NCI-H2171 (cell line): ENCODE measurements at places on chromosomes 3 and 15.

- no peak for DNase-seq
Measured at GRCh38 chr3:31534065-31534425, 1.3 kb downstream of the STT3B start.

GRCh38 chr3:153165261-153165681, 3.2 kb downstream of the RAP2B start:
- no peak for DNase-seq

DNA sequence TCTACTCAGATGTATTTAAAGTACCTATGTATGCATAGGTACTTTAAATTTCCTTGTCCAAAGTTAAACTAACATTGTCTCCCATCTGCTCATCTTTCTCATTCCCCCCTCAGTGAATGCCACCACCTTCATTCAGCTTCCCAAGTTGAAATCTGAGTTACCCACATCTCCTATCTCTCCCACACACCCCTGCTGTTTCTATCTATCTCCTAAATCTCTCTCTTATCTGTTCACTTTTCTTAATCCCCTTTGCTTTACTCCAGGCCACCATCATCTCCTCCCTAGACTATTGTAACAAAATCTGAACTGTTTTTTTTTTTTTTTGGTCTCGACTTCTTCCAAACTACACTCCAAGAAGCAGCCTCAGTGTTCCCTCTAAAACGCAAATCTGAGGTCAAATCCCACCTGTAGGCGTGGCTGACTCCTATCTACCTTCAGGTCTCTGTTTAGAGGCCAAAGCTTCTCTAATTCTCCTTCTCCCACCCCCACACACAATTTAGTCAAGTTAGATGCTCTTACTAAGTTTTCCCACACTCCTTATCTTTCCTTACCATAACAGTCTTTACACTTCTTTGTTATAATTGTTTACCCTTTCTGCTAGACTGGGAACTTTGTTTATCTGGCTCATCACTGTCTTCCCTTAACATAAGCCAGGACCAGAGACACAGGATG, 3.5 kb upstream of the NEO1 start:
- no peak for DNase-seq

DNA sequence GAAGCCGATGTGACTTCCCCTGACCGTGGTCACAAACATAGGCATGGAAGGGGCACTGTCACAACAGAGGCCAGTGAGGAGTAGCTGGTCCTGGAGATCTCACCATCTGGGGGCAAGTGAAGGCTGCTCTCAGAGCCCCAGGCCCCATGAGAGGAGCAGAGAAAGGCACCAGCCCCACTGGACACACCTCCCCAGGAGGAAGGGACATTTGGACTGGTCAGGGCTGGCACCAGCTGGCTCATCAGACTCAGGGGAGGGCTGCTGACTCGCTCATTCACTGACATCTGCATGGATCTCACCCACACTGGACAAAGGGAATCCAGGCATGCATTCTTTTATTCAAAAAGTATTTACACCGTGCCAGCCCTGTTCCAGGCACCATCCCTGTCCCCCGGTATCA, 26.8 kb downstream of the ESYT3 start:
- no peak for DNase-seq

DNA sequence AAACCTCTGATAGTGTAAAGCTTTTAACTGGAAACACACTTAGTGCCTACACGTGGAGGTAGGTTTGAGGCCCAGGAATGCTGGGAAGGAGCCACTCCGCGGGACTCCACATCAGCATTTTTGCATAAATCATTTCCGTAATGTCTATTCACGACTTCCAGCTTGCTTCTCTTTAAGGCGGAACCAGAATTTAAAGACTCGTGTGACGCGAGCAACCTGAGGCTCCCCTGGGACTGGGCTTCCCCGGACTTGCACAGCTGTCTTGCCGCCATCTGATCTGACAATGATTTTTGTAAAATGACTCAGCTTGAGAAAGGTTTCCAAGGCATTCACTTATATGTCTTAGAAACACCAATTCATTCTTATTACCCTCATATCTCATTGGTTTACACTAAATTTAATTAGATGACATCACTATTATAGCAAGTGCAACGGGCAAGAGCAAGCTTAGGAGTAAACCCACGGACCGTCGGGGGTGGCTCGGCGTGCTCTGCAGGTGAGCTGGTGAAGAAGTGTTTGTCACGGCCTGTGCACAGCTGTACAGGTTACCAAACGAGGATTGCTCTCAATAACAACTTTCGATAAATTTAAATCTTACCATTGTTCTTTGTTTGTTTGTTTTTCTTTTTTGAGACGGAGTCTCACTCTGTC, 95.2 kb downstream of the CHSY1 start:
- DNase-seq = peak; percentile 91

- DNase-seq = peak; percentile 65
Measured at GRCh38 chr15:77874063-77874462, 203.4 kb downstream of the TBC1D2B start.

- DNase-seq = peak; percentile 78
Measured at GRCh38 chr3:156291272-156292123, 171.1 kb downstream of the KCNAB1 start.

GRCh38 chr3:139198186-139198585, 145.6 kb upstream of the MRPS22 start:
- DNase-seq = no peak

DNA sequence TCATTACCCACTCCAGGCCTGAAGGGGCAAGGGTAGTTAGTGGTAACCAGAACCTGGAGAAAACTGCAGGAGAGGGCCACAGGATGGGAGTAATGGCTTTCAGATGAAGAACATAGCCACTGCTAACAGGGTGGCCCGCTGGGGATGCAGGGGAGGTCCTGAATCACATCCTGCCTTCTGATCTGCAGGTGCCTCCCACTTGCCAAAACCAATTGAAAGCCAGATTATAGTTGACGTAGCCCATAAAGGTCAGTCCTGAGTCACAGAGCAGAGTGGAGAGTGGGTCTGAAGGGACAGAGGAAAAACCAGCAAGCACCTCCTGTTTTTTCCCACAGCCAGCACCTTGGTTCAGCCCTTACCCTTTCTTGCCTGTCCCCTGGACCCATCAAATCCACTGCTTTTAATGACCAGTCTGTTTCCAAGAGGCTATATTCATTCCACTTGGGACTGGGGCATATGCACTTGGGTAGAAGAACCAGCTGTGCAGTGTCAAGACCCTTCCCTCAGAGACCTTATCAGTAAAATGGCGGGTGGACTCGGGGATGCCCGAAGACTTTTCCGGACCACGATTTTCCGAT, 646 bp upstream of the SLC35G2 start:
- no peak for DNase-seq

- no peak for DNase-seq
Measured at GRCh38 chr3:17910922-17911321, 168.5 kb upstream of the TBC1D5 start.

GRCh38 chr15:26870346-26870745, 3.5 kb downstream of the GABRA5 start:
- DNase-seq = no peak

DNA sequence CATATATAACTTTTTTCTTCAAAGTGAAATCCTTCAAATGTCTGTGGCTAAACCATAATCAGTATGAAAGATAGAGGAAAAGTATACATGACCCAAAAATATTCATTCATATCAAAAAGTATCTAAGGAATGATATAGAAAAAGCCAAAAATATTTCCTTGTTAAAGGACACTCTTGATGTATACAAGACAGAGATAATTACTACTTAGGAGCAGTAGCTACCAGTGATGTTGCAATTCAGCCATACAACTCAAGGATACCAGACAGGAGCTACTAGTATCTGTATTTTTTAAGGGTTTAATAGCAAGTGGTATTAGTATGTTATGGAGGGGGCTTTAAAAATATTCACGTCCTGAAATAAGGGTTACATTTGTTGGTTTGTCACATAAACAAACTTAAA, 37.0 kb downstream of the FBXL22 start:
- DNase-seq = no peak

DNA sequence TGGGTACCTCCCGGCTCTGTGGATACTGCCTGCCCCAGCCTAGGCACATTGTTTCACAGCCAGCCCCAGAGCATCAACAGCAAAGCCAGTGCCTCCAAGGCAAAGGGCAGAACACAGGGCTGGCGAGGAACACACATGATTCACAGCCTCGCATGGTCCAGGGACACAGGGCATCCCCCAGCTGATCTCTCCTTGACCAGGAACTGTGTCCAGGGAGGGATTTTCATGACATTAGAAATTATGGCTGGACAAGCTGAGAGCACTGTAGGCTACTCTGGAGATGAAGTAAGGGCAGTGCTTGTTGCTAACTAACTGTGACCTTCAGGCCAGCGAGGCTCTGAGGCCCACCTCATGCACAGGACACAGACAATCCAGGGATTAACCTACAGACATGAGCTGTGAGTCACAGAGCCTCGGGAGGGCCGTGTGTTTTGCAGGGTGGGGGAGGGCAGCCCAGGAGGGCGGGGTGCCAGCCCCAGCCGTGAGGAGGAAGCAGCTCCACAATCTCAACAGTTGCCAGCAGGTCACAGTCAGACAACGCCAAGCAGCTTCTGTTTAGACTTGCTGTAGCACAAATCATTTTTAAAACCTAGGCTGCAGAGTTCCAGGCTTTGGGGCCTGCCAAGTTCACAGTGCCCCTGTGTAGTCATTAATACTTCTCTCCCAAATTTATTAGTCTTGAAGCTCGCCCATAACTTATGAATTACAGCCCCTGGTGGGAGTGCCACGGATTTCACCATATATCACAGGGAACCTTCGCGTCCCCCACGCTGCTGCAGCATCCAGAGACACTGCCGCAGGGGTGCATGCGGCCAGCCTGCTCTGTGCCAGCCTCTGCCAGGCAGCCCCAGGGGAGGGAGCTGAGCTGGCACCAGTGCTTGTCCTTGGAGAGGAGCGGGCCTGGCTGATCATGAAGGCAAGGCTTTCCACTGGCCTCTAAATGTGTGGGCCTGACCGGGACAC, 114.7 kb downstream of the ETFA start:
- no peak for DNase-seq

- no peak for DNase-seq
Measured at GRCh38 chr3:31533169-31534064, 692 bp downstream of the STT3B start.

- no peak for DNase-seq
Measured at GRCh38 chr3:134369861-134370596, 4.2 kb downstream of the AMOTL2 start.

DNA sequence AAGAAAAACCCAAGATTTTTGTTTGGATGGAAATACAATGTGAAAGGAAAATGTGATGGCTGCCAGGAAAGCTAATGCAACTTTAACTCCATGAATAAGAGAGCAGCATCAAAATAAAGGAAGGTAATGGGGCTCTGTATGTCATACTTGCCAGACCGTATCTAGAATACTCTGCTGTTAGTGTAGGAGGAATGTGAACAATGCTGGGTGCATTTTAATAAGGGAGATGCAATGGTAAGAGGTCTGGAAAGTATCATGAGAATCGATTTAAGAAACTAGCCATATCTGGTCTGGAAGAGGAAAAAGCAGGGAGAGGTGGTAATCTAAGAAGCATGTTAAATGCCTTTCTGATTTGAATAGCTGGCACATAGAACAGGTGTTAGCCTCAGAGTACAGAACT, 239.6 kb downstream of the GBE1 start:
- DNase-seq = no peak

- no peak for DNase-seq
Measured at GRCh38 chr15:63354821-63355650, 26.6 kb downstream of the CA12 start.

- peak; percentile 40 for DNase-seq
Measured at GRCh38 chr3:54818486-54818885, 109.4 kb downstream of the LRTM1 start.

- DNase-seq = no peak
Measured at GRCh38 chr3:29324180-29324651, 43.3 kb downstream of the RBMS3 start.

- DNase-seq = peak; percentile 49
Measured at GRCh38 chr3:112734736-112735350, 93.9 kb upstream of the CCDC80 start.

DNA sequence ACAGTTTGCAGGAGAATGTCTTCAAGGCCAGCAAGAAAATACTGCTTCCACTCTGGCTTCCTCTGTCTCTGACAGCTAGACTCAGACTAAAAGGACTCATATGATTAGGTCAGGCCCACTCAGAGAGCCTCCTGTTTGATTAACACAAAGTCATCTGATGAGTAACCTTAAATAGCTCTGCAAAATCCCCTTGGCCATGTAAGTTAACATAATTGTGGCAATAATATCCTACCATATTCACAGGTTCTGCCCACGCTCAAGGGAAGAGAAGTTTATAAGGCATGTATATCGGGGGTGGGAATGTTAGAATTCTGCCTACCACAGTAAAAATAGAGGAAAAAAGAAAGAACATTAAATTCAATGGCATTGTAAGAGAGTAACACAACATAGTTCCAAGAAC, 20.6 kb upstream of the HHATL start:
- no peak for DNase-seq

GRCh38 chr15:60973637-60974415, 255.3 kb downstream of the RORA start:
- no peak for DNase-seq

GRCh38 chr3:45793482-45794176, 2.7 kb downstream of the SLC6A20 start:
- no peak for DNase-seq

DNA sequence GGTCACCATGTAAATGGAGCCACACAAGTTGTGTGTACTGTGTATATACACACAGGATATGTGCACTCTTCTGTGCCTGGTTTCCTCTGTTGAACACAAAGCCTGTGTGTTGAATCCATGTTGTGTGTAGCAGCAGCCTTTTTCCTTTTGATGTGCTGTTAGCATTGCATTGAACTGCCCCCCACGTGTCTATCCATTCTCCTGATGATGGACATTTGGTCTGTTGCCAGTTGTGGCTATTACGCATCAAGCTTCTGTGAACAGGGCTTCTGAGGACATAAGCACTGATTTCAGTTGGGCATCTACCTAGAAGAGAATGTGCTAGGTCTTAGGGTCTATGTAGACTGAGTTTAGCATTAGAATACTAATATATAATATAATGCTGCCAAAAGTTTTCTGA, 77.4 kb downstream of the LSM3 start:
- no peak for DNase-seq

- DNase-seq = no peak
Measured at GRCh38 chr3:55675478-55675877, 188.4 kb upstream of the WNT5A start.

DNA sequence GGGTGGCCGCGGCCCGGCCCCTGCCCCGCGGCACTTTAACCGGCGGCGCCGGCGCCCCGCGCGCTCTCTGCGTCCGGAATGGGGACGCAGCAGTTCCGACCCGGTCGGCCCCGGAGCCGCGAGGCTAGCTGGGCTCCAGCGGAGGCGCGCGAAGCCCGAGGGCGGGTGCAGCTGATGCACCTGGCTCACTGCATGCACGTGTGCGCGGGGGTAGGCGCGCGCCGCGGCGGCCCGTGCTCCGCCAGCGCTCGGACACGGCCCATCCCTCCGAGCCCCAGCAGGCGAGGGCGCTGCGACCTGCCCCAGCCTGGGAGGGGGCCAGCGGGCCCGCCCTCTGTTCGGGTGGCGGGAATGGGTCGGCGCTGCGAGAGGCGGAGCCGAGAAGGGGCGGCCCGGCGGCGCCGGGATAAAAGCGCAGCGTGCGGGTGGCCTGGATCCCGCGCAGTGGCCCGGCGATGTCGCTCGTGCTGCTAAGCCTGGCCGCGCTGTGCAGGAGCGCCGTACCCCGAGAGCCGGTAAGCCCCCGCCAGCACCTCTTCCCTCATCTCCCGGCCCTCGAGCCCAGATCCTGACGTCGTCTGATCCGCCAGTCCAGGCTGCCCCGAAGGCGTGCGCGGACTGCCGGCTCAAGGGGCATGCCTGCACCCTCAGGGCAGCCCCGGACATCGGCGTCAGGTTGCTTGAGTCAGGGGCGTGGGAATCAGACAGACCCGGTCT, at the start of the genes CHDH and IL17RB:
CHDH (minus strand) TSS at position 286 of the 717 bp plus-strand sequence. CDS start 22,411 bp downstream, outside the sequence.
IL17RB (plus strand) TSS at position 435 of the 717 bp plus-strand sequence; CDS start at position 456, 21 bp downstream.
- DNase-seq = no peak
